Caco-2 (cell line): ENCODE measurements at places on chromosomes 2 and 18. TPM values are rescaled to one million over a fixed set of nuclear protein-coding genes. Genes with fewer than 3 reads are reported as not detected.

DNA sequence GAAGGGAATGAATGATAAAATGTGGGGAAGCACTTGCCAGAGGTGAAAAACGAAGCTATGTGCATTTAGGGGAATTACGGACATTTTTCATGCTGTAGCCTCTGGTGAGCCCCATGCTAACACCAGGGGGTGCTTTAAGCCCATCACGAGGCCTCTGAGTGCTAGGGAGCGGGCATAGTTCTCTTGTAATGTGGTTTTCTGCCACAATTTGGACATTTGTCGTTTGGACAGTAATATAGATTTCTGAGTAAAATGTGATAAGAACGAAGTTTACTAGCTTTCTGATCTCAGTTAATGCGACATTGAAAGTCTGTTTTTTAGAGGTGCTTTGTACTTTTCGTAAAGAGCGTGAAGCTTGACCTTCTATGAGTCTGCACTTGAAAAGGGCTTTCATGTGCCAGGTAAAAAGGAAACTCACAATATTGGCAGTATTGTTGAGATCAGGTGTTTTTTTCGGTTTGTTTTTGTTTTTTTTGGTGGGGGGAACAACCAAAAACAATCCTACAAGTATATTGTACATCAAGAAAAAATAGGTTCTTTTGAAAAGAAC, 50.6 kb downstream of the TRAF3IP1 start:
- DNase-seq: peak; percentile 66

- peak; percentile 44 for DNase-seq
Measured at GRCh38 chr2:218260742-218261422, at the start of gene GPBAR1. Gene GPBAR1 (plus strand): TSS chr2:218261015. CDS start chr2:218262725, 1,710 bp downstream.

C1GALT1C1L gene
- 0.37 and 1.0 TPM in 2 replicates for total RNA-seq

DNA sequence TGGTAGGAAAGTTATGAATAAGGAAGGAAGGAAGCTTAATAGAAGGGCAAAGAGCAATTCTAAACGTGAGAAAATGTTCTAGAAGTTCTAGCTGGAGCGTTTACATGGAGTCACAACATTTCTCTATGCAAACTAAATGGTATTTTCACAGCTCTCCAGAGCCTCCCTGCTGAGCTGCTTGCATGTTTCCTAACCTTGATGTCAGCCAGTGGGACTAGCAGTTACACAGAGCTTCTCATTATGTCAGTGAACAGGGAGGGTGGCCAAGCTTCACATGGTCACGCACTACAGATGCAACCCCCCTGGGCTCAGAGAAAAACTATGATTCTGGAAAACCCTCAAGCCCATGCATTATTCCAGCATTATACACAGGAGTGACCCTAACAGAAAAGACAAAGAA, 153.4 kb upstream of the CCDC150 start:
- DNase-seq: no peak

SNORC gene
- total RNA-seq: 4.3 and 4.8 TPM in 2 replicates
